Left renal pelvis (tissue), 4 donors: ENCODE measurements at places on chromosomes 1 and 21. TPM values are rescaled to one million over a fixed set of nuclear protein-coding genes. Genes with fewer than 3 reads are reported as not detected.

GRCh38 chr1:34973326-34973725 is 11.8 kb downstream of the TMEM35B start:
- DNase-seq: no peak

The LEFTY2 gene
- polyA plus RNA-seq: 2.4 TPM

DNA sequence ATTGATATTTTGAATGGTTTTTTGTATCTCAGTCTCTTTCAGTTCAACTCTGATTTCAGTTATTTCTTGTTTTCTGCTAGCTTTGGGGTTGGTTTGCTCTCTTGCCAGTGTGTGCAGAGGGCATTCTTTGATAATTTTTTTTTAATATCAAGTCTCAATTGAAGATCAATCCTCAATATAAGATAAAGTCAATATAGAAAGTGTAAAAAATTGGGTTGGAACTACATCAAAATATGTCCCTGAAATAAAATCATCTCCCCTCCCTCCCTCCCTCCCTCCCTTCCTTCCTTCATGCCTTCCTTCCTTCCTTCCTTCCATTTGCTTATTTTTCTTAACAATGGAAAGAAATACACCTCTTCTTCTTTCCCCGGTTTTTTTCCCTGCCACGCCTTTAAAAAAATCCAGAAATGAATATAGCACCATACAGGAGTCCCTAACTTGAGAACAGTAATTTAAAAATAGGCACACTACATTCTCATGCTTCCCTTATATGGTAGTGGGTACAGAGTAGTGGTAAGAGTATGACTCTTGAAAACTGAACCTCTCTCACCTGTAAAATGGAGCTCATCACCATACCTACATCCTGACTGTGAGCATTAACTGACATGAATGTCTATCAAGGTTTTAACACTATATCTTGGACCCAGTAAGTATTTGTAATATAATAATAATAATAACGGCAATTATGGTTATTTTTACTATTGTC is 221.9 kb downstream of the GIPC2 start:
- DNase-seq: no peak

DNA sequence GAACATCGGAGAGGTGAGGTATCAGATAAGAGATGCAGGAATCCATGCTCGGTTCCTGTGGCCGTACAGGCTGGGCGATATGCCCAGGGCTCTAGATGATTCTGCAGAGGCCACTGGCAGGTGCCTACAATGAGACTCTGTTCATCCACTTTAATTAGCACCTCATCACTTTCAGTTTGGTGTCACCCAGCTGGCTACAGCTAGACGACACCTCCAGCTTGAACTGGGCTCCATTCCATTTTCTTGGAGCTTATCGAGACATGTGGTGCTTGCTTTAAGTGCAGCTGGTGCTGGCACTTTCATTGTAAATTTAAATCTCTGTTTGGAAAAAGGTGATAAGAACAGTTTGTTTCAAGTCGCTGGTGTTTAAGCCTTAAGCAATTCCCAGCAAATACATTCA is 322.5 kb upstream of the ADGRL2 start:
- DNase-seq: no peak

- no peak for DNase-seq
Measured at GRCh38 chr1:26158271-26158907, 490 bp upstream of the FAM110D start.

The CFAP74 gene
- polyA plus RNA-seq: 0.39 TPM

The LCE6A gene
- polyA plus RNA-seq: not detected

The TSEN15 gene
- polyA plus RNA-seq: 43.0 TPM

The FAM89A gene
- 16.2 TPM for polyA plus RNA-seq

DNA sequence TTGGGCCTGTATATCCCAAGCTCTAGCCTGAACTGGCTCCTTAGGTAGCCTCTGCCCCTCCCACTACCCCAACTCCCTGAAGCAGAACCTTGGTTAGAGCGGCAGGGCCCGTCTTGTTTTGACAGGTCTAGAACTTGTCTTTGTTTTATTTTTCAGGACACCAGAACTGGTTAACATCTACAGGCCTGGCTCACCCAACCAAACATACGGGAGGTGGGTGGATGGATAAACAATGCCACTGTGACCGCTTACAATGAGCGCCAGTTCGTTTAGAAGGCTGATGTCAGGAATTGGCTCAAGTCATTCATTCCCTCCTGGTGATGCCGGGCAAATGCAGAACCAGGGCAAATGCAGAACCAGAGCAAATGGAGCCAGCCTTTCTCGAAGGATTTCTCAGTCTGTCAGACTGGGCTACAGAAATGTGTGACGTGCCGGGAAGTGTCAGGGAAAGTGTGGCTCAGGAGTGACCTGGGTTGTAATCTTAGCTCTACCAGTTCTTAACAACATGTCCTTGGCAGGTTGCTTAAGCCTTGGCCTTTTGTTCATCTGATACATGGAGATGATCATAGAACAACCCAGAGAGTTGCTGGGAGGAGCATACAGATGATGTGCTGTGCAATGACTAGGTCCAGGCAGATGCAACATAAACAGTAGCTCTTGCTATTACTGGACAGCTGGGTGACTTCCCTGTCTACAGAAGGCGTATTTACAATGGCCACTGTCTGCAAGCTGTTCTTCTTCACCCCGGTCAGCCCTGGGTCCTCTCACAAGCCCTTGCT is 30.5 kb upstream of the BTG2 start:
- DNase-seq: no peak

GRCh38 chr1:194533641-194534040 is 1347.2 kb upstream of the B3GALT2 start:
- no peak for DNase-seq

DNA sequence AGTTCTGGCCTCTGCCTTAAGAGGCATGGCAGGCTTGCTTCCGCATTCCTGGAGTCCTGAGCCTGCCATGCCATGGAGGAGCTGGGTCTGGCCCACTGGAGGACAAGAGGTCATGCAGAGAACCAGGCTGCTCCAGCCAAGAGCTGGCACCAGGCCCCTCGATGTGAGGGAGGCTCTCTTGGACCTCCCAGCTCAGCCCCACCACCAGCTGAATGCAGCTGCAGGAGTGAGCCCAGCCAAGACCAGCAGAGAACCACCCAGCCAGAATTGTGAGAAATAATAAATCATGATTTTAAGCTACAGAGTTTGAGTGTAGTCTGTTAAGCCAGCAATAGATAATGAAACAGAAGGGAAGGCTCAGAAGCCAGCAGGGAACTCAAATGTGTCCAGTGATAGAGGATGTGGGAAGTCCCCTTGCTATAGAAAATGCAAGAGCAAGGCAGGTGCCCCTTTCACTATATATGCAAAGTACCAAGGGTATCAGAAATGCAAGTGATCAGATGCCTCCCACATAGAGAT is 118.4 kb downstream of the HIVEP3 start:
- no peak for DNase-seq

The ASH1L gene
- 45.5 TPM for polyA plus RNA-seq

- no peak for DNase-seq
Measured at GRCh38 chr1:24996983-24997893, 67.2 kb upstream of the RUNX3 start.

DNA sequence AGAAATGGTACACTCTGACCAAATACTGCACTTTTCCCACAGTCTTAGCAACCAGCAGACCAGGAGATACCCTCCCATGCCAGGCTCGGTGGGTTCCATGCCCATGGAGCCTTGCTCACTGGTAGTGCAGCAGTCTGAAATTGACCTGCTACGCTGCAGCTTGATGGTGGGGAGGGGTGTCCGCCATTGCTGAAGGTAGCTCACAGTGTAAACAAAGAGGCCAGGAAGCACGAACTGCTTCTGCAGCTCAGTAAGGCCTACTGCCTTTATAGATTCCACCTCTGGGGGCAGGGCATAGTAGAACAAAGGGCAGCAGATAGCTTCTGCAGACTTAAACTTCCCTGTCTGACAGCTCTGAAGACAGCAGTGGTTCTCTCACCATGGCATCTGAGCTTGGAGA is 12.3 kb upstream of the IFI44L start:
- DNase-seq: no peak

DNA sequence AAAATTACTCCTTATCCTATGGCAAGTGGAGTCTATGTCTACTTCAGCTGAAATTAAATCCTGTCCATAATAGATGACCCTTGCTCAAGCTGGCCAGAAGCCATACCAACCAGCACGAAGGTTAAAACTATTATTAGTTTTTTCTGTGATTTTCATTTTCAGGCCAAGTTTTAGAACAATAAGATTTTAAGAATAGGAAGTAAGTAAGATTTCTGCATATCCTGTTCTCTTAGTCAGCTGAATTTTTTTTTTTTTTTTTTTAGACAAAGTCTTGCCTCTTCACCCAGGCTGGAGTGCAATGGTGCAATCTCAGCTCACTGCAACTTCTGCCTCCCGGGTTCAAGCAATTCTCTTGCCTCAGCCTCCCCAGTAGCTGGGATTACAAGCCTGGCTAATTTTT is 6.1 kb upstream of the RBP7 start:
- DNase-seq: no peak

The OR2T11 gene
- polyA plus RNA-seq: not detected

The MUL1 gene
- 40.0 TPM for polyA plus RNA-seq

DNA sequence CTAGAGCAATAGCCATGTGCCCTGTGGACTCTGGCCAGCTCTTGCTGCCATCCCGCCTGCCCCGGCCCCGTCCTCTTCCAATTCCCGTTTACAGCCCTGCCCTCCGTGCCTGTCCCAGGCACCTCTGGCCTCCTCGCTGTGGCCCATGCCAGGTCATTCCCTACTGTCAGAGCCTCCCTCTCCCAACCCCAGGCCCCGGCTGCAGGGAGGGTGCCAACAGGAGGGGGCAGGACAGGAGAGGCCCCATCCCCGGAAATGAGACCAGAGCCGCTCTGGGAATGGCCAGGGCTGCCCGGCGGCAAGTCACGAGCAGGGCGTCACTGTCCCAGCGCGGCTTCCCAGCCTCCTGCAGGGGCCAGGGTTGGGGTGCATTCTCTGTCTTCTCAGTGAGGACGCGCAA is 23.5 kb upstream of the TSPEAR start:
- no peak for DNase-seq

DNA sequence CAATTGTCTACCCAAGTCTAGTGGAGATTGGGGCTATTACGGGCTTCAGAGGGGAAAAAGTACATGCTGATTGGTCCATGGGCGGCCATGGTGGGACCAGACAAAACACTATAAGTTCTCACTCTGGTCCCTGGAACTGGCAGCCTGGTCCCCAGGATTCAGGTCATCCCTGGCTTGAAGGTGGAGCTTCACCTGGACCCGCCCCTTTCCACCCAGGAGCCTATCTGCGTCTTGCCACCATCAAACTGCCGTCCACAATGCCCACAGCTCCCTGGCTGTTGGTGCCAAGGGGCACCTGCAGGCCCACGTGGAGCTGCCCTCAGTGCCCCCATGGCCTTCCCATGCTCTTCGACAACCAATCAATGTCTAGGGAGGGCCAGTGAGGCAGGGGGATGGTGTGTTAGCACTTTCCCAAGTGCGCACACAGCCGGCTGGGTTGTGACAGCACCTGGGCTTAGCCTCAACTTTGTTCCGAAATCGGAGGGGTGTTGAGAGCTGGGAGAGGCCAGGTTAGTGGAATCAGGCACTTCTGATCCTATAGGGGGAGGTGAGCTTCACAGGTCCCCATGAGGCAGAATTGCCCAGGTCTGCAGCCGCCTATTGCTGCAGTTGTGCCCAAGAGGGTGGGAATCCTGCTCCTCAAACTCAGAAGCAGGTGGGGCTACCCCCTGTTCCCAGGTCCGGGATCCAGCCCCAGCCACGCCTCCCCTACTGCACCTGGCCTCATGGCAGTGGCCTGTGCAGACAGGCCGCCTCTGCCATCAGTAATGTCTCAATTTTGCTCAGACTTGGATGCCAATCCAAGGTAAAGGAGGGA is 1369.4 kb upstream of the PRMT6 start:
- DNase-seq: no peak

The RAB7B gene
- polyA plus RNA-seq: 11.2 TPM

The TSPAN1 gene
- polyA plus RNA-seq: 1.6 TPM

GRCh38 chr21:25126564-25126963 is 480.7 kb downstream of the MRPL39 start:
- no peak for DNase-seq

The LRRC71 gene
- polyA plus RNA-seq: 0.32 TPM

The GRIK1 gene
- 1.3 TPM for polyA plus RNA-seq

- DNase-seq: no peak
Measured at GRCh38 chr1:85571828-85572227, 8.7 kb upstream of the CCN1 start.

- DNase-seq: no peak
Measured at GRCh38 chr1:54575161-54575560, 27.1 kb downstream of the ACOT11 start.

GRCh38 chr1:192631749-192632148 is 4.2 kb upstream of the RGS13 start:
- no peak for DNase-seq

DNA sequence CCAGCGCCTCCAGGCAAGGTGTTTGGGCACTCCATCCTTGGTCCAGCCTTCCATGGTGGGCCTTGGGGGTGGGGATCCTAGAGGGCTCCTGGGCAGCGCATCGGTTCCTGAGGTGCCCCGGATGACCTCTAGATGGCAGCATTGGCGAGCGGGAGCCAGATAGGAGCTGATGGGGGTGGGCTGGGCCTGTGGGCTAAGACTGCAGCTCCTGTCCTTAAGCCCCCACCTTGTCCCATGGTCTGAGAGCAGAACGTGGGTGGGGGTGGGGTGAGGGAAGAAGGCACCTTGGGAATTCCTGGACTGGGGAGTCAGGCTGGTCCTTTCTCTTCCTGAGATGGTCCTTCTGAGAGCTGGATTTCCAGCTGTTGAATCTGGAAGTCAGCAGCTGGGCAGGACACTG is 93.4 kb upstream of the CSF3R start:
- DNase-seq: peak; percentile 39

GRCh38 chr1:184771190-184771691 is 16.6 kb upstream of the EDEM3 start:
- DNase-seq: no peak

DNA sequence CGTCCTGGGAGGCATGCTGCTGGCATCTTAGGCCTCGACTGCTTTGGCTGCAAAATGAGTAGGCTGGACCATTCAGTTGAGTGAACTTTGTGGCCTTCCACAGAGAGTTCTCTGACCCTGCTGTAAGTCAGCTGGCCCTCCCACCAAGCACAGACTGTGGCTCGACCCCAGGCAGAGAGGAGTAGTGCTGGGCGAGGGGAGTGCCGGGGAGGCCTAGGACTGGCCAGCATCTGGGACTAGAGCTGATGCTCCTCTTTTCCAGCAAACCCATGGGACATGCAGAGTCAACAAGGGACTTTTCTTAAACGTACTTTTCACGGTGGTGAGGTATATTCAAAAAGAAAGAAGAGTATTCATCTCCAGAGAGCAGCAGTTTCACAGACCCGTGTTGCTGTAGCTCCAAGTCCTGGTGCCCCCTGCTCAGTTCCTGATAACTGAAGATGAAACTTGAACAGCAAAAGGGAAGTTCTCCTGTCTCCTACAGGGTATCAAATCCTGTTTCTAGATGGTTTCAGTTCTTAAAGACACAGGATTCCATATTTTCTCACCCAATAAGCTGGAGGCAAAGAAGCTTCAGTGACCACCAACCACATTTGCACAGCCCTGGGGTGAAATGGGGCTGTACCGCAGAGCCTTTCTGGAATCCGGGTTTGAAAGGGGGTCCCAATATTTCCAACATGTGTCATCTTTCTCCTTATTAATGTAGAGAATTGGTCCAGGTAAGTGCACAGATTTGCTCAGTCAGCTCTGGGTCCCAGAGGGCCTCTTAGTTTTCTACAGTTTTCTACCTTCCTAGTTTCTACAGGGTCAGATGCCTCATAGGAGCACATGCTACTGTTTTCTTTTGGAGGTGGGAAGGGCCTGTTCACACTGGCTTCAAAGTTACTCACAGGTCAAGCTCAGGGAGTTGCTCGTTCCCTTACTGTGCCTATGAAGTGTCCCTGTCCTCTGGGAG is 20.9 kb downstream of the BATF3 start:
- no peak for DNase-seq

The PLA2G2D gene
- not detected for polyA plus RNA-seq
